ENCODE measurements at places on chromosomes 12 and 14. TPM values are rescaled to one million over a fixed set of nuclear protein-coding genes. Genes with fewer than 3 reads are reported as not detected.

GRCh38 chr12:123061441-123062205 is 81.1 kb downstream of the ARL6IP4 start:
- DNase-seq = no peak

DNA sequence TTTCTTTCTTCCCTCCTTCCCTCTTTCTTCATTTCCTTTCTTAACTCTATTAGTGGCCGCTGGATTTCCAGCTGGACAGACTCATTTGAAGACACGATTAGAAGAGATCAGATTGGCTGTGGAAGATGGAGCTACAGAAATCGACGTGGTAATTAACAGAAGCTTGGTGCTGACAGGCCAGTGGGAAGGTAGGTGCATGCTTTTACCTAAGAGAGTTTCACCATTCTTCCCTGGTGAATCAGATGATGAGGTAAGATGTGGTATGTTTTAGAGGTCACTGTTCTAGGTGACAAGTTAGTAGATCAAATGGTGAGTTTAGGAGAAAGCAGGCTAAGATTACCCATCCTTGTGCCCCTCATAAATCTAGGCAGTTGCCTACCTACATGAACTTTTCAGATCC is 51.6 kb downstream of the DERA start:
- DNase-seq = no peak

DNA sequence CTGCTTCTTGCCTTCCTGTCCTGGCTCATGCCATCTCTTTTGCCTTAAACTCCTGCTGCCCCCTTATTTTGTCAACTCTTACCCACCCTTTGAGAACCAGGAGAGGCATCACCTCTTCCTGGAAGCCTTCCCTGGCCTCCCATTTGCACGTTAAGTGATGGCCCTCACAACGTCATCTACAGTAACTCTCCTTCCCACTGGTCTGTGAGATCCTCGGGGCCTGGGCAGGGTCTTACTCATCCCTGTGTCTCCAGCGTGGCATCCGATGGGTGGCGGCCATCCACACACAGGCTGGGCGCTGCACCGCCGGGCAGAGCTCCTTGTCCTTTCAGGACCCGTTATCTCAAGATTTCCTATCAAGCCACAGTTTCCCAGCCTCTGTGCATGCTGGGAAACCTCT is 16.8 kb upstream of the CACNA2D4 start:
- DNase-seq = no peak

DNA sequence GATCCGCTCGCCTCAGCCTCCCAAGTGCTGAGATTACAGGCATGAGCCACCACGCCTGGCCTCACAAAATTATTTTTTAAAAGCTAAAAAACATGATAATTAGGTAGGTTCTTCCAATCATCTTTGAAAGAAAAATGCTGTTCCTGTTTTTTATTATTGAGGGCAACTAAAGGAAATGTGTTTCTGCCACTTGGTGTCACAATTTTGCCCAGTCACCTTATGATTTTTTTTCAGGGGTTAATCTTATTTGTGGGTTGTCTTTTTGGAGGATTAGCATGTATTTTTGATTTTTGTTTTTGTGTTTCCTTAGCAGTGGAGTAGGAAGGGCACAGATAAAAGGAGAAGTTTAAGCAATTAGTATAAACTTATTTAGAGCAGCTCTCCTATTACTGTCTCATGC is 79.8 kb downstream of the PRORP start:
- DNase-seq = no peak

The PHLDA1 gene
- total RNA-seq = 37.5 TPM
